Brain microvascular endothelial cell (primary cell): ENCODE measurements at places on chromosomes 16 and 17.

- DNase-seq, result peak; percentile 70
Observed at GRCh38 chr17:30323895-30324319, 9.9 kb downstream of the TMIGD1 start.

GRCh38 chr17:39576187-39576586, 31.5 kb downstream of the NEUROD2 start:
- DNase-seq, result no peak

DNA sequence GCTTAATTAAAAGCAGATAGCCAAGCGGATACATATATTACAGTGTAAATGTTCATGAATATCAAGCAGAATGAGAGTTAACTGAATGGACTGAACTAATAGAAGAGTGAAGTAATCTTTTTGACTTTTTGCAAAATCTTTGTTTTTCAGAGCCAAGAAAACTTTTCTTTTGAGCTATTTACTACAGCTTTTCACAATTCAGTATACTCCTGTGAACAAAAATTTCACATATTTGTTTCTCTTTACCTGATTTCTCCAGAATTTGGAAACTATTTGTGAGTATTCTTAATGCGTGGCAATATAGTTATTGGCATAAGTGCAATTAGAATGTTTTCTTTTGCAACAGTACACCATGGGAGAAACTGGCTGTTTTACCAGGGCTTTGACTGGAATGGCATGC, 9.1 kb upstream of the DUXB start:
- no peak for DNase-seq

- no peak for DNase-seq
Observed at GRCh38 chr16:79821911-79822310, 221.4 kb upstream of the MAF start.

DNA sequence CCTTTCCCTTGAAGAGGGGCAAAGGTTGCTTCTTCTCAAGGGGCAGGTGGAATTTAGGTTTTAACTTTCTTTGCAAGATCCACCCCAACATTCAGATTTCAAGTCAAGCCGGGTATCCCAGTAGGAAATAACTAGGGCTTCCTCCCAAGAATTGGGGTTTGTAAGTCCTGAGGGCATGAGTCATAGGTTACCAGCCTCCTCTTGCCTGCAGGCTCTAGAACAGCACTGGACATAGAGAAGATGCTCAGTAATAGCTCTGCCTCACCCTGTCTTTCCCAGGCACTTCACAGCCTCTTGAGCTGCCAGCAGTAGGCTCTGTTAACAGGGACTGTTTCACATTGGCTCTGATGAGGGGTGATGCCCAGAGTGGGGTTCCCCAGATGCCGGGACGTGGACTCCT, 35.8 kb upstream of the ZFP90 start:
- DNase-seq, result no peak

GRCh38 chr17:69466905-69467667, 52.6 kb downstream of the MAP2K6 start:
- peak; percentile 35 for DNase-seq

DNA sequence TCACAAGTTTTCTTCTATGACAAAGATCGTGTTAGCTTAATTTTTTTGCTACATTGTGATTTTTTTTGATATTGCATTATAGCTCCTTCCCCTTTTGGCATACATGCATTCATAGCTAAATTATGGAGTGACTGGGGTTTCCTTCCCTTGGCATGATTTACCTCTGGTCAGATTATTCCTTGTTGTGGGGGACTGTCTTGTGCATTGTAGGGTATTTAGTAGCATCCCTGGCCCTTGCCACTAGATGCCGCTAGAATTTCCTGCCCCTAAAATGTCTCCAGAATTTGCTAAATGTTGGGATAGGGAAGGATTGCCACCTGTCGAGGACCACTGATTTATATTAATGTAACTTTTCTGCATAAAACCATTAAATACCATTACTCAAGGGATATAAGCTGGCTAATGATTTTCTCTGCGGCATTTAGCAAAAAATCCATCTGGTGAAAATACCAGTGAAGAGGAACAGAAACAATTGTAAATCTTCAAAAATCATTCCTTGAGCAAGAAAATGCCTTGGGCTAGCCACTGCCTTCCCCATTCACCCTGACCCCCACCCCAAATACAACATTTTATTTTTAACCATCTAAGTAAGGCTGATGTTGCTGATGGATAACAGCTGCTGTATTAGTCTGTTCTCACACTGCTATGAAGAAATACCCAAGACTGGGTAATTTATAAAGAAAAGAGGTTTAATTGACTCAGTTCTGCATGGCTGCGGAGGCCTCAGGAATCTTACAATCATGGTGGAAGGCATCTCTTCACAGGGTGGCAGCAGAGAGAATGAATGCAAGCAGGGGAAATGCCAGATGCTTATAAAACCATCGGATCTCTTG, 195.2 kb downstream of the MAP2K6 start:
- DNase-seq, result peak; percentile 33

- no peak for DNase-seq
Observed at GRCh38 chr16:20901436-20902112, 1.0 kb downstream of the LYRM1 start.

DNA sequence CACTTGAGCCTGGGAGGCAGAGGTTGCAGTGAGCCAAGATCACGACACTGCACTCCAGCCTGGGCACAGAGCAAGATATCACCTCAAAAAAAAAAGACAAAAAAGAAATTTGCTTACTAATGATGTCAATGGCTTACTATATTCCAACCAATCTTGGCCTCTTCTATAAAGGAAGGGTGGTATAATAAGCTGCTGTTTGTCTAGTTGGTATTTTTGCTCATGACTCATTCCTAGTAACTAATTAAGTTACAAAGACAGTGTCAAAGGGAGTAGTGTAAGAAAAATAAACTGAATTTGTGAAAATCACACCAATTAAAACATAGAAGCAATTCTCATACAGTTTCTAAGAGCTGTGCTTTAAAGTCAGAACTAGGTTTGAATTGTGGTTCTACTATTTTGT, 82.5 kb downstream of the NLK start:
- DNase-seq, result no peak

DNA sequence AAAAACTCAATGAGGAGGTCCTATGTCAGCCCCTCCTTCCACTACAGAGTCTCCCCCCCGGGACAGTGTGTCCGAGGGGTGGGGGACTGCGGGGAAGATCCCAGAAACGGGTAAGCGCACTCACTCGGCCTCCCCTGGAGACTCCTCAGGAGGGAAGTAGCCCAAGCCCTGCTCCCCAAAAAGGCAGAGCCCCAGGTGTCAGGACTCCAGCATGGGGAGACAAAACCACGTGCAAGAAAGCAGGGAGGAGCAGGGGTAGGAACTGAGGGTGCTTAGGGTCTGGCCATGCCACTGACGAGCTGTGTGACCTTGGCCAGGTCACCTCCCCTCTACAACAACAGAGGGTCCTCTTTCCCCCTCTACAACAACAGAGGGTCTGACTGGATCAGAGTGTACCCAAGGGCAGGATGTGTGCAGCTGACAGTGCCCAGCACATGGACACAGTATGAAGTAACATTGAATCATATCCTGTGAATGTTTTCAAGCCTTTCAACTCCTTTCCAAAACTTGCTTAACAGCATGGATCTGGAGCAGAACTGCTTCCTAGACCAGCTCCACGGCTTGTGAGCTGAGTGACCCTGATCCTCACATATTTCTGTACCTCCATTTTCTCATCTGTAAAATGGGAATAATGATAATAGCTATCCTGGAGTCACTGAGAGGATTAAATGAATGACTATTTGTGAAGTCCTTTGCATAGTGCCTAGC, 2.1 kb upstream of the NAGS start:
- DNase-seq, result peak; percentile 57
